H4 (cell line): ENCODE measurements at places on chromosomes 4 and X. TPM values are rescaled to one million over a fixed set of nuclear protein-coding genes. Genes with fewer than 3 reads are reported as not detected.

GRCh38 chrX:20313899-20314298 lies 47.2 kb upstream of the RPS6KA3 start:
- DNase-seq: no peak

DNA sequence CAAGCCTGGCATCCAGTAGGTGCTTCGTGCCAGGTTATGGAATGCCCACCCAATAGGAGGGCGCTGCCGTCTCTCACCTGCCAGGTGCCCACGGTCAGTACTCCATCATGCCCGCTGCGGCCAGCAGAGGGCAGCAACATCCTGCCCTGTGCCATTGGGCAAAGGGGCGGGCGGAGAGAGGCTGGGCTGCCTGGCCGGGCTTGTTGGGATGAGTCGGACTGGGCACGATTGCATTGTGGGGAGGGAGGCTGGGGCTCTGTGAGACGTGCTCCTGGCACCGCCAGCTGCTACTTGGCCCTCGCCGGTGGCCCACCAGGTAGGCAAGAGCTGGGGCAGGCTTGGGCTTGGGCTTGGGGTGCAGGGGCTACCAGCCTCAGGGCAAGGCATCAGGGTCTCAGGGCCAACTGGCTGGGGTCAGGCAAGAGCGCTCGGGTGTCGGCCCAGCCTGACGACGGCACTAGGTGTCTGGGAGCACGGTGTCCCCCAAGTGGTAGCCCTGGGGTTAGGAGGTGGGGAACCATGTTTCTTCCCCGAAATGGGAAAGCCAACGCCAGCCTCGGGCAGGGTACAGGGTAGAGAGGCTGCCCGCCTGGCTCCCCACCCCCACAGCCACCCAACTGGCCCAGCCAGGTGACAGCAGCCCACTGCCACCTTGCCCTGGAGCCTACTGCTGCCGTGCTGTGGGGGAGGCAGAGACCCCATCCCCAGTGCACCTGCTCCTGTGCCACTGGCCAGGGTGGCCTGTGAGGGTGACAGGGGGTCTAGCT lies at the start of gene PLXNB3:
Gene PLXNB3 (plus strand): TSS at position 261 of the 767 bp plus-strand sequence. CDS start 1,287 bp downstream, outside the sequence.
- DNase-seq: peak; percentile 77

- no peak for DNase-seq
Measured at GRCh38 chr4:99351487-99351886, 1.1 kb downstream of the ADH1C start.

DNA sequence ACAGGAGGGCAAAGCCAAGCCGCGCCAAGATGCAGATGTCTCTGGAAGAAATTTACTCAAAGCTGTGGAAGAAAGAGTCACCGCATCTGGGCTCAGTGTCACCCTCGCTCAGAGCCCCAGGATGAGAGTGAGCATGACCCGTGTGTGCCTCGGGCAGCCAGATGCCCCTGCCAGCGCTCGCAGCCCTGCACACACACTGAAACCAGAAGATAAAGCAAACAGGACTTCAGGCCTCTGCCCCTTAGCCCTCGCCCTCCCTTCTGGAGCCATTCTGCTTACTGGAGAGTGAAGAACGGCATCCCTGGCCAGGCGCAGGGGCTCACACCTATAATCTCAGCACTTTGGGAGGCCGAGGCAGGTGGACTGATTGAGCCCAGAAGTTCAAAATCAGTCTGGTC lies 103.0 kb downstream of the IRF2 start:
- DNase-seq: no peak

The ATP1B4 gene
- not detected in 2 replicates for total RNA-seq

- DNase-seq: peak; percentile 32
Measured at GRCh38 chr4:150079081-150079581, 886 bp downstream of the DCLK2 start.

- DNase-seq: no peak
Measured at GRCh38 chrX:37816766-37817165, 30.6 kb downstream of the DYNLT3 start.

- DNase-seq: no peak
Measured at GRCh38 chr4:172018358-172018757, 205.2 kb downstream of the GALNTL6 start.

GRCh38 chr4:123676071-123676889 lies 279.7 kb downstream of the SPRY1 start:
- DNase-seq: no peak

- no peak for DNase-seq
Measured at GRCh38 chr4:1234811-1235292, 14.1 kb downstream of the CTBP1 start.

The ATOH1 gene
- total RNA-seq: not detected in 2 replicates

The IL2 gene
- total RNA-seq: not detected in 2 replicates

- peak; percentile 96 for DNase-seq
Measured at GRCh38 chrX:46180258-46180687, 364.9 kb downstream of the ZNF674 start.

The MAOB gene
- not detected in 2 replicates for total RNA-seq

The SPANXB1 gene
- total RNA-seq: 2.2 and 4.1 TPM in 2 replicates

DNA sequence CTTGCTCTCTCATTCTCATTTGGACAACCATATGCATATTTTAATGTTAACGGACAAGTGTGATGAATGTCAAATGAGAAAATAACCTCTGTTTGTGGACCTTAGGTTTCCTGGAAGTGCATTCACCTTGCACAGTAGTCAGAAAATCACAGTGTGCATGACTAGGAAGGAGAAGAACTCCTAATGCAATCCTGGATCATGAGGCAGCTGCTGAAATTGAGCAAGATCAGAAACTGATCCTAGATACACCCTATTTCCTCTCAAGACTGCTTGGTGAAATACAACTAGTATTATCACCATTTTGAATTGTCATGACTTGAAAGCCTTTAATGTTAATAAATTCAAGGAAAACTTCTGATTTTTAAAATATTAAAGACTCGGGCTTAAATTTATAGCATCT lies 1148.9 kb downstream of the STIM2 start:
- DNase-seq: no peak

DNA sequence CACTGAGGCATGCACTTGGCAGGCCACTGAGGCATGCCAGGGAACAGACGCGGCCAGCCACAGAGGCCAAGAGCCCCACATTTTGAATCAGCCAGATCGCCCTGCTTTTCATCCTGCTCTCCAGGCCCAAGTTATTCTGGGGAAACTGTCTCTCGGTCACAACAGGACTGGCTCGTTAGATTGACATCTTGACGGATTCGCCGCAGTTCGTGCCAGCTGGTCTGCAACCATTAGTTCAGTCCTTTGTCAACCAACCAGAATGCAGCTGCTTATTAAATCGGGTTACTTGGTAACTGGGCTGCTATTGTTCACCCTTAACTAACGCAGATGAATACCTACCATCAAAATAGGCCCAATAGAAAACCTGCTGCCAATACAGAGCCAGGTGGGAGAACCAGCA lies 16.7 kb downstream of the CLDN34 start:
- DNase-seq: no peak

The CHST7 gene
- 0.80 and 2.2 TPM in 2 replicates for total RNA-seq

GRCh38 chr4:61004651-61005170 lies 195.4 kb upstream of the ADGRL3 start:
- no peak for DNase-seq

DNA sequence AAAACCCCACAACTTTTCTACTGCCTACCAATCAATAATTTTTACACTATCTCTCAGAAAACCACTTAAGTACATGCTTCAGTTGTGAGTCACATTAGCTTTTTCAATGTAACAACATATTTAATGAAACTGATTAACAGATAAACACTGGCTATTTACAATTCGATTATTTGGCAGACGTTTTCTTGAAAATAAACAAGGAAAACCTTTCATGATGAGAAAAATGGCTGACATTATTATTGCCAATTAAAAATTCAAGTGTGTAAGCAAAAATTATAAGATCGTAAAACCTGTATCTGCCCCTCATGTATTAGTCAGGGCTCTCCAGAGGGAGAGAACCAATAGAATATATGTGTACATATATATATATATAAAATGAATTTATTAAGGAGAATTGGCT lies 1555.5 kb upstream of the IGFBP7 start:
- no peak for DNase-seq

- DNase-seq: no peak
Measured at GRCh38 chr4:118741301-118741855, 56.2 kb downstream of the METTL14 start.

The TRAM1L1 gene
- total RNA-seq: 7.2 and 12.2 TPM in 2 replicates

GRCh38 chr4:97235521-97235920 lies 907.8 kb downstream of the STPG2 start:
- no peak for DNase-seq

DNA sequence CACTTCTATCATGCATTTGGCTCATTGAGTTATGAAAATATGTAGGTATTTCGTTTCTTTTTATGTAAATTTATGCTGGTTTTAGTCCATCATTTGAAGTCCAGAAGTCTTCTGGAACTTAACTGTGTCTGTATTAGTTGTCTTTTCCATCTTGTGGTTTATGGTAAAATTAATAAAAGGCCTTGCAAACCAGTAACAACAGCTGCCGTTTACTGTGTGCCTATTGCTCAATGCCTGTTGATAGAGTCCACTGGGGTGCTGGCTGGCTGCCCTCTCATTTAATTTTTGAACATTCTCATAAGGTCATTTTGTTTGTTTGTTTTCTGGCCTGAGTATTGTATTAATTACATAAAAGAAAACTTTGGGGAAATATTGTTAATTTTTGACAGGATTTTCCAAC lies 98.0 kb downstream of the NAA11 start:
- DNase-seq: no peak

The ALAS2 gene
- not detected in 2 replicates for total RNA-seq

The MAGEB5 gene
- not detected in 2 replicates for total RNA-seq

GRCh38 chr4:38684951-38685844 lies 21.2 kb downstream of the KLF3 start:
- no peak for DNase-seq

DNA sequence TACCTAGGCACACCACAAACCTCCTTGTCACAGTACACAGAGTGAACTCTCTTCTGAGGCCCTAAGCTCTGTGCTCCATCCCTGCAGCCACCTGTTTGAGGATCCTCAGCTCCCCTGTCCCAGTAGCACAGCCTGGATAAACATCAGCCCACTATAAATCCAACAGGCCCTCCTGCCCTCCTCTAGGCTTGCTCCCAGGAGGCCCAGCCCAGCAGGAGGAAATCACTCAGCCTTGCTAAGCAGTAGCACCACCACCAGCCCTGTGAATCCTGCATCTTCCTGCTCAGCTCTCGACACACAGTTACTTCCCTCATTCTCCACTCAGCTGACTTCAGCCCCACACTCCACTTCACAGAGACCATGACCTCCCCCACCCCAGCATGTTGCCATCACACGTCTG lies 273.9 kb downstream of the BCOR start:
- DNase-seq: no peak

DNA sequence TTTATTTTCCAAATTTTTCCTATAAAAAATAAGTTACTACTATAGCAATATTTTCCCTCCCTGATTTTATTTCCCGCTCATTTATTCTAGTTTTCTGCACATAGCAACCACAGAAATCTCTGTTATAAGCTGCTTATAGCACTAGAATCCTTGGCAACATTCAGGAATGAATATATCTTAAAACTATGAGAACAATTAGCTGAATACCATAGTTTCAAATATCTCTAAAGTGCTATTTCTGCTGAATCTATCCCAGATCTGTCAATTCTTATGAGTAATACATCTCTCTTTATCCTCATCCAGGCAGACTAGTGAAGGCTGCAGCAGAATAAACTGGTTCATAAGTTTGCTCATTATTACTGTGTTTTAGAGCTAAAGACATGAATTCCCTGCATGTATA lies 622.9 kb upstream of the DIPK2B start:
- DNase-seq: no peak

The SORBS2 gene
- 0.41 and 1.5 TPM in 2 replicates for total RNA-seq

GRCh38 chr4:128380306-128380705 lies 92.7 kb upstream of the PGRMC2 start:
- no peak for DNase-seq

- no peak for DNase-seq
Measured at GRCh38 chr4:168619266-168619631, 122.4 kb downstream of the PALLD start.

- no peak for DNase-seq
Measured at GRCh38 chr4:133647206-133647605, 498.1 kb downstream of the PCDH10 start.

DNA sequence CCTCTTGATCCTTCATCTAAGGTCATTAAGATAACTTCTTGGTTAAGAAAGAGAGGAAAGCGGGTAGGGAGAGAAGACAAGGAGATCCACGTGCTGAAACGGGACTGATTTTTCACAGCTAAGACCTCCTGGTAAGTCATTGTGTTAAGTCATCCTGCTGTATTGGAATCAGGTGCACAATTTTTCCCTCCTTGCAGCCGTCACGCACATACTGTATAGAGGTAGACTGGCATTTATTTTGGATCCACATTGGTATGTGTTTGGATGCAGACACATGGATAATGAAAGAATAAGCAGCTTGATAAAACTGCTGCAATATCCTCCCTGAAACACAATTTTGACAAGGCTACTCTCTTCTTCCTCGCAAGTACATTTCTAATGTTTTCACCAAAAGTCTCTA lies 60.1 kb upstream of the NAP1L5 start:
- DNase-seq: no peak

The UGT2A1 gene
- total RNA-seq: not detected in 2 replicates

GRCh38 chrX:45447331-45447730 lies 246.7 kb upstream of the DIPK2B start:
- DNase-seq: no peak

DNA sequence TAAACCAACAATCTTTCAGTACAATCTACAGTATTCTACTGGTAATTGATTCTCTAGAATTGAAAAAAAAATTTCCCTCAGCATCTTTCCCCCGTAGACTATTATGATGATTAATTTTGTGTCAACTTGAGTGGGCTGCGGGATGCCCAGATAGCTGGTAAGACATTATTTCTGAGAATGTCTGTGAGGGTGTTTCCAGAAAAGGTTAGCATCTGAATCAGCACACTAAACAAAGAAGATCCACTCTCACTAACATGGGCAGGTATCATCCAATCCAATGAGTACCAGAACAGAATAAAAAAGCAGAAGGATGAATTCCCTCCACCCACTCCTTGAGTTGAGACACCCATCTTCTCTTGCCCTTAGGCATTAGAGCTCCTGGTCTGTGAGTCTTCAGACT lies 186.1 kb upstream of the MAB21L2 start:
- DNase-seq: no peak

DNA sequence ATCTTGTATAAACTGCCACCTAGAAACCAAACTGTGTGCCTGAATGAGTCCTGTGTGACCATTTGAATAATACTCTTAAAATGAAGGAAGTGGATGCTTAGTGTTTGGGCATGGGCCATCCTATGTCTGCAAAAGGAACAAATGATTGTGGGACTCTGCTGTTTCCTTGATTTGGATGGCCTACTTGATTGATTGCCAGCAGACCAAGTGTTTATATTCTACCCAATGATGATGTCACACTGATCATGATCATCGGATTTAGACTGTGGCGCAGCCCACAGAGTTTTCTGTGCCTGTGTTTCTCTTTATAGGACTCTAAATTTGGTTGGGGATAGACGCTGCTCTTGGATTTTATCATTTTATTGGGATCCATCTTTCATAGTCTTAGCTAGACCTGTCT lies 4.4 kb downstream of the SEPTIN11 start:
- DNase-seq: no peak

GRCh38 chr4:94676970-94677369 lies 80.8 kb upstream of the BMPR1B start:
- DNase-seq: no peak

The PAGE2B gene
- not detected in 2 replicates for total RNA-seq

The PAGE2 gene
- total RNA-seq: 0.48 TPM in 1 of 2 replicates, not detected in the other

The DCAF12L2 gene
- total RNA-seq: not detected in 2 replicates

The PTCHD1 gene
- 0.52 and 3.0 TPM in 2 replicates for total RNA-seq
